ENCODE measurements at places on chromosomes 7 and 10.
A peak's percentile ranks its signal among the peaks of the same experiment; 100 is the strongest.

DNA sequence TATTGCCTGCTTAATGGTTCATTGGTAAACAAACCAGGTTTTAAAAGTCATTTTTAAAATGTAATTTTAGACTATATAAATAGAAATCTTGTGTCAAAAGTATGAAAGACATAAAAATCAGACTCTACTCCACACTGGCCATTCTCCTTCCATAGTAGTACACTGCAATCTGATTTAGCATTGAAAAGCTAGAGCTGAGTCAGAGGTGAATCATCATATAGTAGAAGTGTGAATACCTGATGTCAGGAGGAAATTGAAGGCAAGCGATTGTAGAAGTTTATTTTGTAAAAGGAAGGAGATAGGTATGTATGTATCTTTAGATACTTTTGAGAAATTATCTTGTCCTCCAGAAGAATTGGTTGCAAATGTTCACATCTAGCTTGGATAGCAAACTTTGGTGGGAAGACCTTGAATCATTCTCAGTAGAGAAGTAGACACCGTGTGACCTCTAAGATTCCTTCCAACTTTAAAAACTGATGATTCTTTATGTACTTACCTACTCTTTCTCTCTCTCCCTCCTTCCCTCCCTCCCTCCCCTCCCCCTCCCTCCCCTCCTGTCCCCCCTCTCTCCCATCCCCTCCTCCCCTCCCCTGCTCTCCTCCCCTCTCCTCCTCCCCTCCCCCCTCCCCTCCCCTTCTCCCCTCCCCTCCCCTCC is 88.1 kb downstream of the BTAF1 start:
- DNase-seq: no peak

- no peak for DNase-seq
These were observed 54.1 kb upstream of the PPIF start for GRCh38 chr10:79292891-79293746.

DNA sequence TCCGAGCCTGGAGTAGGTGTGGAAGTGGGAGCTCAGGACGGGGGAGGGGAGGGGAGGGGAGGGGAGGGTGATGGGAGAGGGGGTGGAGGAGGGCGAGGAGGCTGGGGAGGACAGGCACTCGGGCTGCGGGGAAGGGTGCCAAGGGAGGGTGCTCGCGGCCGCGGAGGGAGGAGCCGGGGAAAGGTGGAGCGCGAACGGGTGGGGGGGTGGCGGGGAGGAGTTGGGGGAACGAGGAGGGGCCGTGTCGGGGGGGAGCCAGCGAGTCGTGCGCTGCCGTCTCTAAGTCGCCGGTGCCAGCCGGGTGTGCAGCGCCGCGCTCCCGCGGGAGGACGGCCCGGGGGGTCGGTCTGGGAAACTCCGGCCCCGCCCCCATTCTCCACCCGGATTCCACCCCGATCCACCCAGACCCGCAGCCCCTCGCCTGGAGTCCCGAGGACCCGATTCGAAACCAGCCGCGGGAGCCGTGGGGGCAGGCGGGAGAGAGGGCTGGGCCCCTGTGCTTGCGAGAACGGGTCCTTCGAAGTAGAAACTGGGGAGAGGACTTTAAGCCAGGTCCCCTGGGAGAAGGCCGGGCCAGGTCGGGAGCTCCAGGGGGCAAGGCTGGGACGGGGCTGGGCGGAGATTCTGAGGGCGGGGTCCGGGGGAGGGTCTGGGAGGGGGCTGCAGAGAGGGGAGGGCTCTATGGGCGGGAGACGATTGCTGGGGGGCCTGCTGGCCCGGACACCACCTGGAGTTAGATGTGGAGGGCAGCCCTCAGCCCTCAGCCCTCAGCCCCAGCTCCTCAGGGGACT is at the start of gene ZNF467:
ZNF467 (minus strand) TSS at position 143 of the 791 bp plus-strand sequence. CDS start 2,556 bp downstream, outside the sequence.
- DNase-seq: no peak

DNA sequence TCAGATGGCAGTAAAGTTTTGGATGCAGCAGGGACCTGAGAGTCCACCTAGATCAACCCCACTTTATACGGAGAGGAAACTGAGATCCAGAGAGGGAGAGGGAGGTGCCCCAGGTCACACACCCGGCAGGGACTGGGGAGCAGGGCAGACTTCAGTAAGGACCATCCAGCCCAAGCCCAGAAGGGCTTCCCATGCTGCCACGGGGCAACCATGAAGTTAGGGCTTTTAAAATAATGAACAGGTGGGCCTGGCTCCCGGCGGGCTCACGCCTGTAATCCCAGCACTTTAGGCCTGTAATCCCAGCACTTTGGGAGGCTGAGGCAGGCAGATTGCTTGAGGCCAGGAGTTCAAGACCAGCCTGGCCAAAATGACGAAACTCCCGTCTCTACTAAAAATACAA is 98.5 kb downstream of the HIP1 start:
- no peak for DNase-seq

DNA sequence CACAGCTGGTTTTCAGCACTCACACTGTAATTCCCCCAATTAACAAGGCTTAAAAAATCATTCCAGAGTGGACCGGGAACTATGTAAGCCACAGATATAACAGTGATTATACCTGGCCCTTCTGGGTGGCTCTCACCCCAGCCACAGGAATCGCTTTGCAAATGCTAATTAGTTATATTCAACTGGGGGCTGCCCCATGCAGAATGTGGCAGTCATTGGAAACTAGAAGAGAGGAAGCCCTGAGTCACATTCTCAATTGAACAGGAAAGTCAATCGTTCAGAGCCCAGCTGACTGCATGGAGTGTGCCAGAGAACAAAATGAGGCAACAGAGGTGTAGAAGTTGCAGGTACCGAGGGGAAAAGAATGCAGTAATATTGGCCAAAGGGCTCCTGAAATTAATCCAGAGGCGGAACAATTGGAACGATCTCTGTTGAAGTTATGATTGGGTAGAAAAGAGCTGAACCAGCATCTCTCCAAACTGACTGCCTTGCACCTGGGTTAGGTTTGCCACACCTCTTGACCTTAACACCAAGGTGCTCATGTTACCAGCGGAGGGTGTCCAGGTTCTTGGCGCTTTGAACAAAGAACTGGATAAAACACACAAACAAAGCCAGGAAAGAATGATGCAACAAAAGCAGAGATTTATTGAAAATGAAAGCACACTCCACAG is 909.7 kb upstream of the AUTS2 start:
- DNase-seq: no peak

DNA sequence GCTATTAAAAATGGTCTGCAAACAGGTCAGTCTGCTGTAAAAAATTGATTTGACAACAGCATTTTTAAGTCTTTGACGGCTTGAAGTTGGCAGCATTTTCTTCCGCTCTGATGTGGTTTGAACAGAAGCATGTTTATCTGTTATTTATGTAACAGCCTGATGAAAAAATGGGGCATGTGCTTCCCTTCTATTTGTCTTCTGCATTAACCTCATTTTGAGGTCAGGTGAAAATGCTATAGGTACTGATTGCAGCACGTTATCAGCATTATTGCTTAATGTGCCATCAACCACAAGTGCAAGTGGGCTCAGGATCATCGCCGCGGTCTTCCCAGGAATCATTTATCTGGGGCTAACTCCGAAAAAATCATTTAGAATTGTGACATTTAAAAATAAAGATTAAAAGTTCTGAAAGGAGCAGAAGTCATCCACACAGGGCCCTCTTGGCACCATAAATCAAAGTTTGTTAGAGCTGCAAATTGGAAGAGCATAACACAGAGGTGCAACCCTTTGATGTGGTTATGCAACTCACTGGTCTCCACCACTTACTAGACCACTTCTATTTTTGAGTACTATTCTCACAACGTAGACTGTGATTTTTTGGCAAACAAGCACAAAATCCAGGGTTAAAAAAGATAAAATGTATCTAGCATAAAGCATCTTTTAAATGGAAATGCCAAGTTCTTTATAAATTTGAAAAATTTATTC is 307.7 kb downstream of the MDFIC start:
- DNase-seq: no peak

GRCh38 chr10:117167789-117168674 is 29.3 kb upstream of the KCNK18 start:
- DNase-seq: peak; percentile 41

DNA sequence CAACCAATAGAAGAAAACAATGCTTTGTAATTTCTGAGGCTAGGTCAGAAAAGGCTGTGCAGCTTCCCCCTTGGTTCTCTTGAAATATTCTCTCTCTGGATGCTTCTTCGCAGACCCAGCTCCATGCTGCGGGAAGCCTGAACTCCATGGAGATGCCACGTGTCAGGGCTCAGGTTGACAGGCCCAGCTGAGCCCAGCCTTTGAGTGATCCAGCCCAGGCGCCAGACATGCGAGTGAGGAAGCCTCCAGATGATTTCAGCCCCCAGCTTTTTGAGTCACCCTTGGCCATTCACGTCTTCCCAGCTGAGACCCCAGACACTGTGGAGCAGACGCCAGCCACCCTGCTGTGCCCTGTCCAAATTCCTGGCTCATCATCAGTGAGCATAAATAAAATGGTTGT is 378.4 kb upstream of the NRP1 start:
- DNase-seq: no peak

DNA sequence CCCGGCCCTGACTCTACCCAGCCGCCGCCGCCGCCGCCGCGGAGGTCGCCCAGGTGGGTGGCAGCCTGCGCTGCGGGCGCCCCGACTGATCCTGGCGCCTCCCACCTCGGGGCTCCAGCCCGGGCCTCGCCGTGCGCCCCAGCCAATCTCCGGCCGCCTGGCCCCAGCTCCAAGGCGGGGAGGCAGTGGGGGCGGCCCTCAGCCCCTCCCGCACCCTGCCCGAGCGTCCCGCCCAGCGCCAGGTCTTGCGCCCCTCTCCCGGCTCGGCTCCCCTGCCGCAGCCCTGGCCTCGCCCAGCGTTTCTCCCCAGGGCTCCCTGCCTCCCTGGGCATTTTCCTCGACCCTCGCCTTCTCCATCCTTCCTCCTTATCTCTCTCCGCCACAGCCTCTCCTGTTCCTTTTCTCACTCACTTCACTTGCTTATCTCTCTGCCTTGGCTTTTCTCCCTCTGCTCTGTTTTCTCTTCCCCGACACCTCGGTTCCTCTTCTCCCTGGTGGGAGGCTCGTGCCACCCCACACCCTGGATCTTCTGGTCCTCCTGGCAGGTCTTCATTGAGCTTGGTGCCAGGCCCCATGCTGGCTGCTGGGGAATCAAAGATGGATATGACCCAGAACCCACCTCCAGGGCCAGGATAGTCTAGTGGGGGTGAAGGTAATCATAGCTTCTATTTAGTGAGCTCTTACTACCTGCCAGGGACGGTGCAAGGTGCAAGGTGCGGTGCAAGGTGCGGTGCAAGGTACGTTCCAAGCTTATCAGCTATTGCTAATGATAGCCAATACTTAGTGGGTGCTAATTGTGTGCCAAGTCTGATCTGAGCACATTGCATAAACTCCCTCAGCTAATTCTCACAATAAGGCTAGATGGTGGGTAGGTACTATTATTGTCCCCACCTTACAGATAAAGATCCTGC is at the start of gene SFRP5:
SFRP5 (minus strand) TSS at position 87 of the 911 bp plus-strand sequence. CDS start 166 bp downstream, outside the sequence.
- no peak for DNase-seq

DNA sequence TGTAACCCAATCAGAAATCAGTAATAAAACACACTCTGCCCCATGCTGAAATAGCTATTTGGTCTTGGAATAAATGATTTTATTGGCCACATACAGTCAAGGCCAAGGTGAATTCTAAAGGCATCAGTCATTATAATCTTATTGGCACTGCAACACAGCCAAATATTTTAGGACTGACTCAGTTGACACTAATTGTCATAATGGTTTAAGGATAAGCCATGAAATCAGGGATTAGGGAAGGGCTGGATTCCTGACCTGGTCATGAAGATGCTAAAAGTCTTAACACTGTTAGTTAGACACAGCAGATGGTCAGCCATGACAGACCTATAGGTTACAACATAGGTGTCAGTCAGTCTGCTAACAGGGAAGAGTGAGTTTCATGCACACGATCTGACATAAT is 330.3 kb upstream of the NPSR1 start:
- no peak for DNase-seq

DNA sequence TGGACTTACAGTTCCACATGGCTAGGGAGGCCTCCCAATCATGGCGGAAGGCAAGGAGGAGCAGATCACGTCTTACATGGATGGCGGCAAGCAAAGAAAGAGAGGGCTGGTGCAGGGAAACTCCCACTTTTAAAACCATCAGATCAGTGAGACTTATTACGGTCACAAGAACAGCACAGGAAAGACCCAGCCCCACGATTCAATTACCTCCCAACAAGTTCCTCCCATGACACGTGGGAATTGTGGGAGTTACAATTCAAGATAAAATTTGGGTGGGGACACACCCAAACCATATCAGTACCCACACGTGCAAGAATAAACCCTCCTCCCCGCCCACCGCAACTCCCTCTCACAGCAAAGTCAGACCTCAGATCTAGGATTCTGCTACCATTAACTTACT is 4.5 kb upstream of the AIFM2 start:
- no peak for DNase-seq

GRCh38 chr7:13104128-13104527 is 416.7 kb downstream of the ARL4A start:
- DNase-seq: no peak

- DNase-seq: no peak
These were observed 29.2 kb downstream of the TFAM start for GRCh38 chr10:58414270-58415041.

DNA sequence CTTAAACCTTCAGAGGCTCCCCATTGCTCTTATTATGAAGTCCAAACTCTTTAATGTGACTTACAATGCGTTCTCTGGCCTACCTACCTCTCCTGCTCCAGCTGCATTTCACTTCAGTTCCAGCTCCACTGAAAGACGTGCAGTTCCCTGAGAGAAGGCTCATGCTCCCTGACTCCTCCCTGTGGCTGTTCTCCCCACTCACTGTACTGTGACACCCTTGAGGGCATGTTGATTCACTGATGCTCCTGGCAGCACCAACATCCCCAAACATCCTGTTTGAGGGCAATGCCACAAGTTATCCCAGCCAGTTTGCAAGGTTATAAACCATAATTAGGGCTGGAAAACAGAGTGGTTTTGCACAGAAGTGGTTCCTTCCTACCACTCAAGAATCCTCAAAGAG is 111.2 kb downstream of the LSM5 start:
- no peak for DNase-seq

GRCh38 chr7:7157887-7158271 is 24.5 kb upstream of the C1GALT1 start:
- no peak for DNase-seq

GRCh38 chr7:55325371-55325792 is 39.8 kb upstream of the LANCL2 start:
- DNase-seq: no peak

DNA sequence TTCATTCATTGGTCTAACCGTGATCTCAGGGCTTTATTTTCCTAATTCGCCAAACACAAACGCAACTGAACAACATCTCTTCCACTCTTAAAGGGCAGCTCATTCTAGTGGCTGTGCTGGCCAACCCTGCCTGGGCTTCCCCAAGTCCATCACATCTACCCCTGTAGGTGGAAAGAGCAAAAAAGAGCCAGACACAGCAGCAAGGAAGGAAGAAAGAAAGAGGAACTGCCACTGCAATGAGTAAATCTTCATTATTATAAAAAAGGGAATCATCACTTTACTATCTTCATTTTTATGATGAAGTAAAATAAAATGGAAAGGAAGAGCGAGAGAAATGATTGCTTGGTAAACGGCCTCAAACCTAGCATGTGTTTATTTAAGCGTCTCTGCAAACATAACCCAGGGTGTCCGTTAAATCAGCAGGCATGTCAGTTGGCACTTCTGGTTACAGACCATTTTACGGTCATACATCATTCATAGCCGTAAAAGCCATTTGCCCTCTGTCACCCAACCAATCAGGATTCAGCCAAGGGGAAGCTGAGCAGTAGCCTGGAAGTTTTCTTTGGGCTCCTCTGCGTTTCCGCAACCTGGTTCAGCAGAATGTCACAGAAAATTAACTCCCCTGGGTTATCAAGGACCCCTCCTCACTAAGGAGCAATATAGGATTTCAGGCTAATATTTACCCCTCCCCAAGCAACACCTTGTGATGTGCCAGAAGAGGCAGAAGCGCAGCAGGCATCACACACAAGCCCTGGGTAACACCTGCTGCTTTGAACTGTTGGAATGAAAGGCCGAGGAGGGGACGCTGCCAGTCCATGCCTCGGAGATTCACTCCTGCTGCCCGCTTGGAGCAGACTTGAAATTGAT is 234.0 kb downstream of the SNX10 start:
- no peak for DNase-seq
